CD4-positive, alpha-beta memory T cell (primary cell): ENCODE measurements at places on chromosomes 4 and X.
A peak's percentile ranks its signal among the peaks of the same experiment; 100 is the strongest.

- DNase-seq: no peak
Observed at GRCh38 chrX:134761788-134762187, 103.5 kb upstream of the PLAC1 start.

GRCh38 chr4:99352602-99353537 is at the start of gene ADH1C:
Gene ADH1C (minus strand): TSS chr4:99352746. CDS start chr4:99352675, 71 bp downstream.
- DNase-seq: no peak

DNA sequence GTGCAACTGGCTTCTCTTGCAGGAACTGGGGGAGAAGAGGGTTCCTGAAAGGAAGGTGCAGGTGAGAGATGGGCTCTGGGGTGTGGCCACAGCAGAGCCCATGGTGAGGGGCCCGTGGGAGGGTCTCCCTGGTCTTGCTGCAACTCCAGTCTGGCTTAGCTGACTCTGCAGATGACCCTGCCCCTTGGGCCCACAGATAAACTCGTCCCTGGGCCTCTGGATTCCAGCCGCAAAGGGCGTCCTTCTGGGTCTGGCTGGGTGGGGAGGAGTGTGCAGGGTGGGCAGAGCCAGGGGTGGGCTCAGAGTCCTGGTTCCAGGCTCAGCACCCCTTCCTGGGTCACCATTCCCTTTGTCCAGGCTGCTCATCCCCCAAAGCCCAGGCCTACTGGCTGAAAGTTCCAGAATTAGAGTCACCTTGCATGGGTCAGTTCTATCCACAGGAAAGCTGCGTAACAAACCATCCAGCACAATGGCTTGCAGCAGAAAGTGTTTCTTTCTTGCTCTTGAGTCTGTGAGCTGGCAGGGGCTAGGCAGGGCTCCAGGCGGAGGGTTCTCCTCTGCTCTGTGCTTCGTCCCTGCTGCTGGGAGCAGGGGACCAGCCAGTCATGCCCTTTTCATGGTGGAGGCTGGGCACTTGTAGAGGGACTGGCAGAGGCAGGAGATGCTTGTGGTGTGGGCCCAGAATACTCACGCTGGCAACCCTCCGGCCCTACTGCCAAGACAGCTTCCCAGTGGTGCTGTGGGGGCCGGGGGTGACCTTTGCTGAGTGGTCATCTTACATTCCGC is 43.5 kb upstream of the ADRA2C start:
- DNase-seq: no peak

DNA sequence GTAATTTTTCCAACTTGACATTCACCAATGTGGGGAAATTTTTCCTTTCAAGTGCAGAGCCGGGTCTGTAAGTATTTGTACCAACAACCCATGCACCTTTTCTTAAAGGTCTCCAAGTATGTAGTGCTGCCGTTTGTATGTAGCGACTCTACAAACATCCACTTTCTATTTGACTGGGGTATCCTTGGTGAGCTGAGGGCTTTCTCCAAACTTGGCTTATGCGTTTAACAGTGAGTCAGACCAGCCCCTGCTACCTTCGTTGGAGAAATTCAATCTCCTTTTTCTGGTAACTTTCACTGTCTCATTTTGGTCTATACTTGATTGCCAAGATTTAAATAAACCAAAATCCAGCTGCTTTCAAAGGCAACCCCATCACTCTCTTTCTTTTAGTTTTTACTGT is 34.9 kb downstream of the MGST2 start:
- DNase-seq: no peak

GRCh38 chr4:90996813-90997212 is 869.6 kb downstream of the CCSER1 start:
- DNase-seq: no peak

DNA sequence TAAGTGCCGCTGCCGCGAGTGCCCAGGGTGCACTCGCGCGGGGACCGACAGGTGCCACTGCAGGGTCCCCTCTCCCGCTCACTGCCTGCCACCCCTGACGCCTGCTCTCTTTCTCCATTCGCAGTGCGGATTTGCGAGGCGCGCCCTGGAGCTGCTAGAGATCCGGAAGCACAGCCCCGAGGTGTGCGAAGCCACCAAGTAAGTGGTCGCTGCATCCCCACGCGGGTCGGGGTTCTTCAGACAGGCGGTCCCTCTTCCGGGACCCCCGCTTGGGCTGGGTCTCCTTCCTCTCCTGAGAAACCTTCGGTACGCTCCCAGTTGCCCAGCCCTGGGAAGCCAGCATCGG is 547 bp downstream of the GUCY1A1 start:
- no peak for DNase-seq

DNA sequence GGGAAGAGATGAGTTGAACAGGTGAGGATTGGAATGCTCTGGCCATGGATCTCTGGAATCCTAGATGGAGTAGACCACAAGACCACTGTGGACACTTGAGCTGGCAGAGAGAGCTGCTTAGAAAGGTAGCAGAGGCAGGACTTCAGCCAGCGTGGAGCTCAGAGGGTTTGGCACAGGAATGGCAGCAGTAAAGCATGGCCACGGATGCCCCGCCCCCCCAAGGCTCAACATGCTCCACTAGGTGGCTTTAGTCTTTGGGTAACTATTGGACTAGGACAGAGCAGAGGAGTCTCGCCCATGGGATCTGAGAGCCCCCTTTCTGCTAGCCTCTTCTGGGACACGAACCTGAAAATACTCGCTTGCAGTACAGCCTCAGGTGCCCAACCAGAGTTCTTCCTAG is 150.1 kb upstream of the NEIL3 start:
- DNase-seq: no peak

DNA sequence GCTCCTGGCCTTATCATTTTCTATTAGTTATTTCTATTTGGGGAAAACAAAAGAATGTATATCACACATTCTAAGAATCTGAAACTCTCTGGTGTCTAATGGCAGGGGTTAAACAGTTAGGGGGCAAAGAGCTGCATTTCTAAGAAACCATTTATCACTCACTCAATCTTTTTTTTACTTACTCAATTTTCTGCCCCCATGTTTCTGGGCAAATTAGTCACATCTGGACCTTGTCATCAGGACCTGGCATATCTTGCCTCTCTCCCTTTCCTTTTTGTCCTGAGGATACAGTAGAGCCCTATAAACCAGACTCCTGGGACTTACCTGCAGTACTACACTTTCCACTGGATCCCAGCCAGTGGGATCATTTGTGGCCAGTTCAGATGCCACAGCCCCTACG is 89.1 kb downstream of the ANXA3 start:
- DNase-seq: no peak

- DNase-seq: peak; percentile 62
Observed at GRCh38 chrX:129771266-129771995, 8.3 kb upstream of the SASH3 start.

DNA sequence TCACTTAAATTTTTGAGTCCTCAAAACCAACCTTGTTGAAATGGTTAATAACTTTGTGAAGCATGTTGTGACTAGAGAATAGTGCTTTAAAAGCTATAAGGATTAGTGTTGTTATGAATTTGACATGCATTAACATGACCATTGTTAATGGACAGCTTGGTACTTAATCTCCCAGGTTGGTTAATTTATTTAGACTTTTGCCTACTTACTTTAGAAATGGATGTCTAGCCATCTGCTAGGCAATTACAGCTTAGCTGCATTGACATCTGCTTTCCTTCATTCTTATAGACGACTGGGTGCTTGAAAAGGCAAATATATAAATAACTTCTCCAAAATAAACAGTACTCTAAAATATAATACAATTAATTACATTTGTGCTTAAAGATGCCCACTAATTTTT is 368.0 kb downstream of the CCSER1 start:
- no peak for DNase-seq

GRCh38 chrX:22987452-22987851 is 12.3 kb upstream of the DDX53 start:
- DNase-seq: no peak

GRCh38 chr4:102614801-102615200 is 113.6 kb downstream of the NFKB1 start:
- peak; percentile 39 for DNase-seq

DNA sequence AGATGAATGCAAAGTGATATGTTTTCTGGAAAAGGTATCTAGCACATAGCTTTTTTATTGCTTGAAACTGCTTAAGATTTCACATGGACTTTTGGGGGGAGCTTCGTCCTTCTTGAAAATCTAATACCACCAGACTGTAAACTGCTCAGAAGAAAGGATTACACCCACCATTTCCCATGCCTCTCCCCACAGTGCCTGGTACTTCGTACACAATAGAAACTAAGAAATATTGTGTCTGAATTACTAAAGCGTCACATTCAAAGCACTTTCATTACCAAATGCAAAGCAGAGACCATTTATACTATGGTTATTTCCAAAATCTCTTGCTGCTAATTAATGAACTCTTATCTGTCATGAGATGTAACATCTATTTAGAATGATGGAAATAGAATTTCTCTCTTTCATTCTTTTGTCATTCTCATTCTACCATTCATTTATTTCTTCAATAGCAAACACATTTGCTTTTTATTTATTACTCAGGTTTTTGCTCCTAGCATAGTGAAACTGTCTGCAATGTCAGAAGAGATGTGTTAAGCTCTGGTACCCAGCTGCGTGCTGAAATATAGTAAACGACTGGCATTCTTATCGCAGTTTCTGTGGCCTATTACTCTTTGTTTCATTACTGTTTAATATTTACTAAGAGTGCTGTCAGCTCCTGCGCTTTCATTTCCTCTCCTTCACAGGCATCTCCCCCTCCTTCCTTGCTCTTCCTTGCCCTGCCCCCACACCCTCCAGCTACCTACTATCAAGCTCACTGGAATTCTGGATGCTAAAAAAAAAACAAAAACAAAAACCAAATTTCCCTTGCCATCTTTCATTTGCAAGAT is 51.4 kb upstream of the RAPGEF2 start:
- no peak for DNase-seq
